ENCODE measurements at places on chromosomes 5 and 9.

- H3K27me3 ChIP-seq, result no peaks in the 10 kb centered on the region
- H3K36me3 ChIP-seq, result peaks cover 23% of the 10 kb centered on the region
- DNase-seq, result no peak
These were observed 233.3 kb upstream of the DAP start for GRCh38 chr5:10994091-10994986.

DNA sequence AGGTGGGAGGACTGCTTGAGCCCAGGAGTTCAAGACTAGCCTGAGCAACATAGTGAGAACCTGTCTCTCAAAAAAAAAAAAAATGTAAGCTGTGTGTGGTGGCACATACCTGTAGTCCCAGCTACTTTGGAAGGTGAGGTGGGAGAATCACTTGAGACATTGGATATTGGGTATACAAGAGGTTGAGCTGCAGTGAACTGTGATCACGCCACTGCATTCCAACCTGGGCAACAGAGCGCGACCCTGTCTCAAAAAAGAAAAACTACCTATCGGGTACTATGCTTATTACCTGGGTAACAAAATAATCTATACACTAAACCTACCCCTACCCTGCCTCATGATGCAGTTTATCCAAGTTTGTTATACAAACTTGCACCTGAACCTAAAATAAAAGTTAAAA lies 64.9 kb downstream of the AOPEP start:
- H3K4me1 ChIP-seq, result no peaks in the 10 kb centered on the region
- H3K27ac ChIP-seq, result no peak overlapping the region
- H3K27me3 ChIP-seq, result no peaks in the 10 kb centered on the region
- no peak for DNase-seq
- H3K4me3 ChIP-seq, result no peak overlapping the region

DNA sequence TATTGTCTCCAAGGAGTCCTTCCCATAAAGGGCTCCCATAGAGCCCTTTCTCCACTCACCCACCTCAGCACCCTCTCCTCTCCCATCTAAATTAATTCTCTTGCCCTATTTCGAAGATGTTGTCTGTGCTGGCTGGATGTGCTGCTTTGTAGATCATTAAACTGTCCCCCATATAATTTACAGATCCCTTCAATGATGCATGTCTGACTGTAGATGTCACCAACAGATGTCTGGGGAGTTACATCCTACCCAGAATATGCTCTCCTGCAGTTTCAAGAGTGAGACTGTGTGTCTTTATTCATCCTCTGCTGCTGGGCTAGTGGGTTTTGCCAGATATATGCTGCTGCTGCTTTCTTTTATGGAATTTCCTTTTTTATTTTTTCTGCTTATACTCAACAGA lies 351.2 kb downstream of the MLLT3 start:
- no peaks in the 10 kb centered on the region for H3K36me3 ChIP-seq
- H3K27me3 ChIP-seq, result no peaks in the 10 kb centered on the region
- H3K27ac ChIP-seq, result no peak overlapping the region
- DNase-seq, result no peak
- peaks cover 9% of the 10 kb centered on the region for H3K4me1 ChIP-seq

DNA sequence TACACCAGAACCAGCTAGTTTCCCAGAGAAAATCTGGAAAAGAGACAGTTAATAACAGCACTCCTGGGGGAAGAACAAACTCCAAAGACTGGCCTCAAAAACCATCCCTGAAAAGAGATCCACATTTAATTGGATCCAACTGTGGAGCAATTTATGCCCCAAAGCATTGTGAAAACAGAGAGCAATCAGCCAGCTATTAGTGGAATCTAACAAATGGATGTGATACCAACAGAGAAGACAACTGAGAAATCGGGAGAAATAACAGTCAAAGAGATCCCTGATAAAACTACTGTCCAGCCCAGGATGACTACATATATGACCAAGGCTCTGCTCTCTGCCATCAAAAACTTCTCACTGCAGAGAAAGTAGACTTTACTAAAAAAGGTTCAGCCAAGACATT lies 40.5 kb upstream of the TRIO start:
- no peak for DNase-seq
- no peak overlapping the region for H3K4me3 ChIP-seq
- no peaks in the 10 kb centered on the region for H3K36me3 ChIP-seq

- no peak overlapping the region for H3K4me3 ChIP-seq
- H3K4me1 ChIP-seq, result peaks cover 6% of the 10 kb centered on the region
- no peak for DNase-seq
- H3K27me3 ChIP-seq, result no peaks in the 10 kb centered on the region
- no peak overlapping the region for H3K27ac ChIP-seq
- no peaks in the 10 kb centered on the region for H3K36me3 ChIP-seq
These were observed 564.3 kb upstream of the ZNF608 start for GRCh38 chr5:125310749-125311148.

DNA sequence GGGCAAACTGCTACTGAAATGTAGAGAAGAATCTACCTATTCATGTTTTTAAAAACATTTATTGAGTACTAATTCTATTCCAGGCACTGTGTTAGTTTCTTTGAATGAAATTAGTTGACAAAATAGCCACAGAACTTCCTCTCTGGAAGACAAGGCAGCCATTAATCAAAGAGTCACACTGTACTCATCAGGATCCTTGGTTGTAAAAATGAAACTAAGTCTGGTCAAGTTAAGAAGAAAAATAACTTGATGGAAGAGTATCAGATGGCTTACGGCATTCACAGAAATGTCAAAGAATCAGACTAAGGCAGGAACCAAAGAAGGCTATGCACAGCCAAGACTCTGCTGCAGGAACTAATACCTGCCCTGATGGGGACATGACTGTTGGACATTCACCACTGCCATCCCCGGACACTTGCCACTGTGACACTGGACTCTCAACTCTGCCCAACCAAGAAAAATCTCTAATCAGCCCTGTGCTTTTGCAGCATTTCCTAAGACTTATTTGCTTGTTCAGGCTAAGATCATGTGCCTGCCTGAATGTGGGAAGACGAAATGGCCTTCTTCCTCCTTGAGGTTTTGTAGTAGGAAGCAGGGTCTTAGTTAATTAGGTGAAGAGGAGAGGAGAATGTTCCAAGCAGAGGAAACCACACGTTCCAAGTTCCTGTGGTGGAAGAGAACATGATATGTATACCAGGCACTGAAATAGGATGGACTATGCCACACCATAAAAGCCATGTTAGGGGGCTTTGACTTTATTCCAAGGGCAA lies 23.3 kb upstream of the NDUFB6 start:
- DNase-seq, result no peak
- H3K36me3 ChIP-seq, result no peaks in the 10 kb centered on the region
- H3K4me3 ChIP-seq, result no peak overlapping the region

GRCh38 chr9:87471746-87472145 lies 25.9 kb upstream of the DAPK1 start:
- no peak overlapping the region for H3K4me3 ChIP-seq
- H3K27ac ChIP-seq, result no peak overlapping the region
- no peaks in the 10 kb centered on the region for H3K36me3 ChIP-seq
- H3K27me3 ChIP-seq, result no peaks in the 10 kb centered on the region

DNA sequence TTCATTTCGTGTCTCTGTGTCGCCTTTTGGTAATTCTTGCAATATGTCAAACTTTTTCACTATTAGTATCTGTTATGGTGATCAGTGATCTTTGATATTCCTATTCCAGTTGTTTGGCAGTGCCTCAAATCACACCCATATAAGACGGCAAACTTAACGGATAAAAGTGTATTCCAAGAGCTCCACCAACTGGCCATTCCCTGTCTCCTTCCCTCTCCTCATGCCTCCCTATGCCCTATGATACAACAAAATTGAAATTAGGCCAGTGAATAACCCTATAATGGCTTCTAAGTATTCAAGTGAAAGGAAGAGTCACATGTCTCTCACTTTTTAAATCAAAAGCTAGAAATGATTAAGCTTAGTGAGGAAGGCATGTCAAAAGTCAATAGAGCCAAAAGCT lies 74.8 kb downstream of the CDK5RAP2 start:
- no peak overlapping the region for H3K27ac ChIP-seq
- peaks cover 94% of the 10 kb centered on the region for H3K36me3 ChIP-seq
- H3K27me3 ChIP-seq, result no peaks in the 10 kb centered on the region
- no peak overlapping the region for H3K4me3 ChIP-seq

DNA sequence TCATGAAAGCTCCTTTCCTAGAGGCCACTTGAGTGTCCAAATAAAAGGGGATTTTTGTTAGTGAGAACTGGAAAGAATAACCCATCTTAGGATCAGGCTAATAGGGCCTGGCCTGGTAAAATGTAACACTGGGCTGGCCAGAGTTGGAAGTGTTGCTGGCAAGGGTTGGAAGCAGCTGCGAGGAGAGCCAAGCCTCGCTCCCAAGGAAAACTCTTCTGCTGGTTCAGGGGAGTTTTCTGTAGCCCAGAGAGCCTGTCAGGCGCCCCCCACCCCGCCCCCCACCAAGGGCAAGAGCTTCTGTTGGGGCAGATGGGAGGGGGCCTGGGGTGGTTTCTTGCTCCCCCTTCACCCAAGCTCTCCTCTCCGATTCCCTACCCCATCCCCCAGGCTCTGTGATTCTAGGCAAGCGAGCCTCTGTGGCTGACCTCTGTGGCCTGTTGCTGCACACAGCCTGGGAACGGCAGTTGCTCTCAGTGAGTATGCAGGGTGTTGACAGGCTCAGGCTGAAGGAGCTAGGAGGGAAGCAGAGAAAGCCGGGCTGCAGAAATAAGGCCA lies 547.8 kb downstream of the CCDC171 start:
- H3K36me3 ChIP-seq, result no peaks in the 10 kb centered on the region
- peak overlapping the region; percentile 71 for H3K27ac ChIP-seq
- no peaks in the 10 kb centered on the region for H3K27me3 ChIP-seq
- peaks cover 27% of the 10 kb centered on the region for H3K4me1 ChIP-seq
- no peak for DNase-seq

DNA sequence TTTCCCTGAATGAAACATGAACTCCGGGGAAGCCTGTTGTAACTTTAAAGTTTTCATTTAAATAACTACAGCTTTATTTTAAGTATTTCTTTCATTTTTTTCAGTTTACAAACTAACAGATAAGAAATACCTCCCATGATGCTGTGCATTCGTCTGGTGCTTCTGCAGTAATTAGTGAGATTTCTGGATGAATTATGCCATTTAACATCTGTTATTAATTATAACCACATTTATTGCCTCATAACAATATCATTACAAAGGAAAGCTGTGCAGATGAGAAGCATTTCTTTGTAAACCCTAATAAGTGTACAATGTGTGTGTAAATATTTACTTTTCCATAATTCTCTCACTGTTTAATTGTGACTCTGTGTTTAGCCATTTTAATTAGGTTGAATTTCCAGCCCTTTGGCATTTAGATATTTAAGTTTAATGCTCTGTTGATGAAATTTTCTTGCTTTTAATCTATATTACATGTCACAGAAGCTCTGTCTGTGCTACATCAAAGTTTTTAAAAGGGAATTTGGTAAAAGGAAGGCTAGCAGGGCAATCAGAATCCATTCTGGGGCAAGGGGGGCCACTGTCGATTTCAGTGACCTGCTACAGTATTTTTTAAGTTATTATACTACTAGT lies 418.0 kb downstream of the SPATA31D1 start:
- no peak for DNase-seq
- no peak overlapping the region for H3K4me3 ChIP-seq
- H3K36me3 ChIP-seq, result no peaks in the 10 kb centered on the region

- H3K4me1 ChIP-seq, result peaks cover 39% of the 10 kb centered on the region
- DNase-seq, result no peak
- no peak overlapping the region for H3K27ac ChIP-seq
These were observed 129.7 kb downstream of the DAB2IP start for GRCh38 chr9:121781145-121781548.

GRCh38 chr9:85479305-85479704 lies 262.4 kb downstream of the AGTPBP1 start:
- no peak for DNase-seq
- H3K27me3 ChIP-seq, result no peaks in the 10 kb centered on the region
- H3K4me1 ChIP-seq, result no peaks in the 10 kb centered on the region
- no peaks in the 10 kb centered on the region for H3K36me3 ChIP-seq
- H3K4me3 ChIP-seq, result no peak overlapping the region

DNA sequence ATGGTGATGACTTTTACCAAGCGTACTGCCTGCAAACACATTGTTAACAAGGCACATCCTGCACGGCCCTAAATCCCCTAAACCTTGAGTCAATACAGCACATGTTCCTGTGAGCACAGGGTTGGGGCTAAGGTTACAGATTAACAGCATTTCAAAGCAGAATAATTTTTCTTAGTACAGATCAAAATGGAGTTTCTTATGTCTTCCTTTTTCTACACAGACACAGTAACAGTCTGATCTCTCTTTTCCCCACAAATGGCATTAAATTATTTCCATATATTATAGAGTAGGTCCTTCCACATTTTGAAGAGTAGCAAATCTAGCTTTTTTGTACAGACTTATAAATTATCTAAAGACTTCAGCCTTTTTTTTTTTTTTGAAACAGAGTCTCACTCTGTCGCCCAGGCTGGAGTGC lies 1.6 kb upstream of the TMEM141 start:
- H3K4me1 ChIP-seq, result peaks cover 12% of the 10 kb centered on the region
- no peak for DNase-seq
- no peaks in the 10 kb centered on the region for H3K27me3 ChIP-seq
- no peak overlapping the region for H3K4me3 ChIP-seq
- peak overlapping the region; percentile 58 for H3K27ac ChIP-seq

- H3K4me1 ChIP-seq, result no peaks in the 10 kb centered on the region
- no peak overlapping the region for H3K27ac ChIP-seq
- H3K27me3 ChIP-seq, result no peaks in the 10 kb centered on the region
- no peak for DNase-seq
- no peak overlapping the region for H3K4me3 ChIP-seq
These were observed 4.1 kb upstream of the KCNMB1 start for GRCh38 chr5:170393235-170393634.

GRCh38 chr9:104993291-104993963 lies 65.5 kb upstream of the ABCA1 start:
- H3K4me1 ChIP-seq, result peaks cover 34% of the 10 kb centered on the region
- H3K27me3 ChIP-seq, result no peaks in the 10 kb centered on the region
- no peaks in the 10 kb centered on the region for H3K36me3 ChIP-seq

- H3K36me3 ChIP-seq, result no peaks in the 10 kb centered on the region
- no peak overlapping the region for H3K27ac ChIP-seq
- H3K4me3 ChIP-seq, result no peak overlapping the region
- peaks cover 10% of the 10 kb centered on the region for H3K4me1 ChIP-seq
- H3K27me3 ChIP-seq, result no peaks in the 10 kb centered on the region
These were observed 153.1 kb upstream of the KLF9 start for GRCh38 chr9:70567511-70567910.

GRCh38 chr9:18976709-18977531 lies 56.1 kb downstream of the SAXO1 start:
- no peaks in the 10 kb centered on the region for H3K27me3 ChIP-seq
- no peak overlapping the region for H3K27ac ChIP-seq
- no peaks in the 10 kb centered on the region for H3K36me3 ChIP-seq
- no peak overlapping the region for H3K4me3 ChIP-seq
- peaks cover 2% of the 10 kb centered on the region for H3K4me1 ChIP-seq

GRCh38 chr9:113463418-113464285 lies at the start of gene RGS3:
RGS3 (plus strand) TSS chr9:113463727; CDS start chr9:113463803, 76 bp downstream.
- H3K36me3 ChIP-seq, result no peaks in the 10 kb centered on the region
- DNase-seq, result peak; percentile 72
- no peak within 1 kb of the TSS for H3K27ac ChIP-seq
- H3K4me3 ChIP-seq, result no peak within 1 kb of the TSS
- no peaks in the 10 kb centered on the region for H3K27me3 ChIP-seq
- peaks cover 14% of the 10 kb centered on the region for H3K4me1 ChIP-seq

DNA sequence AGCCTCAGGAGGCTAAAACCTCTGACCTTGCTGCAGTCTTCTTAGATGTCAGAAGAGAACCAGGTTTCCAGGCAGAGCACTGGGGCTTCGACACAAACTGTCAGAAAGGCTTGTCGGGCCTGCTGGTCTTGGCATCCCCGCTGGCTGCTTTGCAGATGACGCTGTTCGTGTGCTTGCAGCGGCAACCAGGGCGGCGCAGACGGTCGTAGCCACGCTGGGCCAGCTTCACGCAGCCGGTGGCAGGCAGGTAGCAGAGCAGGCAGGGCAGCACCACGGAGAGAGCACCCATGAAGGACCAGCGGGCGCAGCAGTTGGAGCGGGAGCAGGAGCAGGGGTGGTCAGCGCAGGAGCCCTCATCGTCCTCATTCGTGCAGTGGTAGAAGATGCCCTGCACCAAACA lies 10.7 kb downstream of the SPRY4 start:
- no peaks in the 10 kb centered on the region for H3K27me3 ChIP-seq
- peaks cover 26% of the 10 kb centered on the region for H3K4me1 ChIP-seq
- H3K27ac ChIP-seq, result no peak overlapping the region

Data from neuronal stem cell (in vitro differentiated cells).